ENCODE measurements at places on chromosomes 11 and 22. TPM values are rescaled to one million over a fixed set of nuclear protein-coding genes. Genes with fewer than 3 reads are reported as not detected.

TTLL8 gene
- total RNA-seq: not detected

SCN3B gene
- total RNA-seq: under 0.01 TPM

PHLDB1 gene
- total RNA-seq: 96.3 TPM

OR2D2 gene
- 0.36 TPM for total RNA-seq

APOA5 gene
- not detected for total RNA-seq

OR52H1 gene
- 0.29 TPM for total RNA-seq

OR51B5 gene
- total RNA-seq: not detected

PDGFB gene
- not detected for total RNA-seq

CCDC157 gene
- 2.9 TPM for total RNA-seq

OAF gene
- 7.2 TPM for total RNA-seq

CTSF gene
- 41.3 TPM for total RNA-seq

ENDOD1 gene
- total RNA-seq: 43.0 TPM

PTPN5 gene
- total RNA-seq: not detected

TMEM132A gene
- 12.1 TPM for total RNA-seq

CBX6 gene
- total RNA-seq: 58.6 TPM

ASPHD2 gene
- total RNA-seq: 6.2 TPM

DTX4 gene
- under 0.01 TPM for total RNA-seq

RASD2 gene
- total RNA-seq: under 0.01 TPM

TMEM45B gene
- total RNA-seq: not detected

IFITM5 gene
- not detected for total RNA-seq

MPZL3 gene
- 1.8 TPM for total RNA-seq

HTR3A gene
- not detected for total RNA-seq

SCGB1C1 gene
- total RNA-seq: not detected

OLFML1 gene
- 33.0 TPM for total RNA-seq

CELSR1 gene
- 2.7 TPM for total RNA-seq

APOBEC3H gene
- not detected for total RNA-seq

TSGA10IP gene
- total RNA-seq: not detected

MOV10L1 gene
- total RNA-seq: 0.59 TPM

MUC5AC gene
- not detected for total RNA-seq

OR8G5 gene
- not detected for total RNA-seq

TTC36 gene
- 1.1 TPM for total RNA-seq

ZBTB16 gene
- not detected for total RNA-seq

NCAPH2 gene
- 24.2 TPM for total RNA-seq

OR56A1 gene
- total RNA-seq: under 0.01 TPM

FBXO3 gene
- 38.3 TPM for total RNA-seq

TSG101 gene
- total RNA-seq: 67.3 TPM

LMO2 gene
- total RNA-seq: 2.1 TPM

BTG4 gene
- not detected for total RNA-seq

MS4A4E gene
- total RNA-seq: not detected

SOX6 gene
- 3.2 TPM for total RNA-seq

C1QTNF5 gene
- total RNA-seq: 35.9 TPM

FOSL1 gene
- 13.0 TPM for total RNA-seq

SCGB1D2 gene
- not detected for total RNA-seq

CCDC89 gene
- 4.1 TPM for total RNA-seq

CDCA5 gene
- total RNA-seq: 3.3 TPM

GLB1L3 gene
- not detected for total RNA-seq

OR52N4 gene
- total RNA-seq: not detected

RRAS2 gene
- 101 TPM for total RNA-seq

MS4A6E gene
- not detected for total RNA-seq

FTH1 gene
- total RNA-seq: 1,507 TPM

CARNS1 gene
- total RNA-seq: under 0.01 TPM

Data from osteoblast (primary cell).